NCI-H187 (cell line): ENCODE measurements at places on chromosomes 13 and 19.

DNA sequence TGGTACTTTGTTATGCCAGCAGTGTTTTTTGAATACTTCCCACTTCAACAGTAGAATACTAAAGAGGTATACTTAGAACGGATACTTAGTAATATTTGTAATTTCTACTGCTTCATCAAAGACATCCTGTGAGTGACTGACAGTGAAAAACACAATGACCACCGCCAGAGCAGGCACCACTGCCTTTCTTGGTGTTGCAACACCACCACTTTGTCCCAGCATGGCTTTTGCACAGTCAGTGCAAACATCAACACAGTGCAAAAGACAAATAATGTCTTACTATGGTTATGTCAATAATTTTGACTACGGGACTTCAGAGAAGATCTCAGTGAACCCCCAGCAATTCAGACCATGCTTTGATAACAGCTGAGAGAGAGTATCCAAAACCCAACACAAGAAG is 220.5 kb downstream of the RBM26 start:
- DNase-seq = no peak

- DNase-seq = peak; percentile 46
These were observed at the start of gene MRI1 for GRCh38 chr19:13764101-13764807. Gene MRI1 (plus strand): TSS chr19:13764522. CDS start chr19:13764589, 67 bp downstream.

GRCh38 chr13:107493266-107493665 is 722.1 kb downstream of the LIG4 start:
- no peak for DNase-seq

DNA sequence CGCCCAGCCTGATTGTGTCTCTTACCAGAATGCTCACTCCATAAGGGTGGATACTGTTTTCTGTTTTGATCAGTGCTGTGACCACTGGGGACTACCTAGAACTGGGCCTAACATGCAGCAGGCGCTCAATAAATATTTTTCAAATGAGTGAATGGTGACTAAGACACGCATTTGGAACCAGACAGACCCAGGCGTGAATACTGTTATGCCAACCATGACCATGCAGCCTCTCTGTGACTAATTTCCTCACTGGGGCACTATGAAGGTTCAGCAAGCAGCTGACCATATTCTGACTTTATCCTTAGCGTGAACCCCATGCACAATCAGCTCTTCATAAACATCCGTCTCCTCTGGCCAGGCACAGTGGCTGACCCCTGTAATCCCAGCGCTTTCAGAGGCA is 13.0 kb upstream of the SPC24 start:
- no peak for DNase-seq

GRCh38 chr13:31168166-31168565 is 6.5 kb upstream of the HSPH1 start:
- DNase-seq = no peak
